Cerebellar cortex (tissue), 1 donor: ENCODE measurements at places on chromosomes 3 and 15.

GRCh38 chr3:57942388-57942787 is 65.8 kb upstream of the FLNB start:
- no peak for DNase-seq

GRCh38 chr3:72274493-72275330 is 489.8 kb upstream of the PROK2 start:
- DNase-seq: peak; percentile 12

- no peak for DNase-seq
Observed at GRCh38 chr3:160464971-160465370, 15.4 kb upstream of the TRIM59 start.

GRCh38 chr3:102181175-102181920 is 253.5 kb upstream of the ZPLD1 start:
- no peak for DNase-seq

DNA sequence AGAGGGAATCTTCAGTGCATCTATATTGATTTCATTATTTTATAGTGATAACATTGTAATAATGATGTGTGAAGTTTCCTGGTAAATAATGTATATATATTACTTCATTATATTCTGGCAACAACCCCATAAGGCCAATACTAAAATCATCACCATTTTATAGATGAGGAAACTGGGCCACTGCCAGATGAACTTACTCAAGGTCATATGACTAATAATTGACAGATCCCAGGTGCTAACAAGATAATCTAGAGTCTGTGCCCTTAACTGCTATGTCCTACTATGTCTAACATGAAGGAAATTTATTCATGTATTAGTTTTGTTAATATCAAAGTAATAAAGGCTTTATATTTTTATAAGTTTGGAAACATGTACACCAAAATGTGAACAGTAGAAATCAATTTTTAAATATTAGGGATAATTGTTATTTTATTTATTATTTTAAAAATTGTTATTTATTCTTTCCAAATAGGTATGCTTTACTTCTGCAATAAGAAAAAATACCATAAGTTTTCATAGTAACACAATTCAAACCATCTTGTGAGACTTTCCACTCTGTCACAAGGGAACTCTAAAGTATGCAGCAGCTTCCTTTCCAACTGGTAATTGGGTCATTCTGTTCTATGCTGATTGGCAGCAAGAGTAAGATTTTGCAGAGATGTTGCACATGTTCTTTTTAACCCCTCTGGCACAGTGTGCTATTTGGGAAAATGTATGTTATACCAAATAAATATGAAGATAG is 90.8 kb upstream of the CMC1 start:
- DNase-seq: peak; percentile 33

- DNase-seq: no peak
Observed at GRCh38 chr3:107675233-107675900, 152.6 kb downstream of the BBX start.

DNA sequence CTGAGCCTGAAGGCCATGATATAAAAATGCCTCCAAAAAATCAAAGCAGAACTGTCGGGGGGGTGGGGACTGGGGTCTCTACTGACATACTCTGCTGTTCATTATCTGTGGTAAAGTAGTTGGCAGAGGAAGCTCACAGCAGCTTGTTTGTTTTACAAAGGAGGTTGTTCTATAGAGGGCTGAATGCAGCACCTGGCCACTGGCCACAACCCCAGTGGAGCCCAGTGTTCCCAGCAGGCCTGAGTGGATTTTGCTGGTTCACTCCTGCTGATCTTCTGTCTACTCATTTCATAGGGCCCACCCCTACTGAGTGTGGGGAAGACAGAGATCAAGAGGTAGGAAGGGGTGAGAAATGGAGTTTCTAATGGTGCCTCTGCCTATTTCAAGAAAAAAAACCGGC is 125.5 kb downstream of the DIPK2A start:
- peak; percentile 32 for DNase-seq

GRCh38 chr15:78989701-78990240 is 44.9 kb upstream of the CTSH start:
- no peak for DNase-seq

GRCh38 chr3:181971424-181971823 is 259.7 kb downstream of the SOX2 start:
- DNase-seq: no peak

DNA sequence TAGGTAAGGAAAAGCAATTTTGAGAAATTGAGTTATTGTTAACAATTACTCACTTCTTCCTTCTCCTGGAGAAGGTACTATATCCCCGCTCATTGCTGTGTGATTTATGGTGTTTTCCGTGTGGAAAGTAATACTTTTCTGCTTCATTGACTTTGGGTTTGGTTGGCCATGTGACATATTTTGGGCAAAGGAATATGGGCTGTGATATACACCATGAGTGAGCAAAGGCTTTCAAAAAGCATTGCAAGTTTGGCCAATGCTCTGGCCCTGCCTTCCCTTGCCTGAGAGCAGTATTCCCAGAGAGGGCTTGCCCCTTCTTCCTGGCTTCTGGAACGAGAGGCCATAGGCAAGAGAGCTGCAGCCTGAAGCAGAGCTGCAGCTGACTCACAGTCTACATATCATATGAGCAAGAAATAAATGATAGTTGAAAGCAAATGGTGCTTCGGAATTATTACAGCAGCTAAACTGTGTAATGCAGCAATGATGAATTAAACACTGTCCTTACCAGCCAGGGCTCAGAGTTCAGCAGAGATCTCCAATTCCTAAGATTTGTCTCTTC is 216.8 kb upstream of the CD96 start:
- DNase-seq: no peak

GRCh38 chr3:77690284-77690845 is 650.5 kb downstream of the ROBO2 start:
- no peak for DNase-seq

- DNase-seq: no peak
Observed at GRCh38 chr15:59524331-59524731, 86.3 kb downstream of the FAM81A start.

- peak; percentile 56 for DNase-seq
Observed at GRCh38 chr15:35061825-35062737, 23.0 kb downstream of the NANOGP8 start.

DNA sequence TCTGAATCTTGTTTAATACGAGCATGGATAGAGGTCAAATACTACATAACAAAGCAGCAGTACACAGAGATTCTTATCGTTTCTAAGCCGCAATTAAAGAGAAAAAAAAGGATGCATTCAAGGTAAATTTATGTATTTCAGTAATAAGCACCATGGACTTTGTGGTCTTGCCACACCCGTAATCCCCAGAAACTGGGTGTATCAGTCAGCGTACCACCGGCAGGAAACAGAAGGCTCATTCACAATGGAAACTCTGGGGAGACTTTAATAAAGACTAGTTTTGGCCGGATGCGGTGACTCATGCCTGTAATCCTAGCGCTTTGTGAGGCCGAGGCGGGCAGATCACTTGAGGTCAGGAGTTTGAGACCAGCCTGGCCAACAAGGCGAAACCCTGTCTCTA is 81.9 kb upstream of the ZNF280D start:
- DNase-seq: no peak

GRCh38 chr3:41940393-41940792 is 21.5 kb downstream of the ULK4 start:
- DNase-seq: no peak

DNA sequence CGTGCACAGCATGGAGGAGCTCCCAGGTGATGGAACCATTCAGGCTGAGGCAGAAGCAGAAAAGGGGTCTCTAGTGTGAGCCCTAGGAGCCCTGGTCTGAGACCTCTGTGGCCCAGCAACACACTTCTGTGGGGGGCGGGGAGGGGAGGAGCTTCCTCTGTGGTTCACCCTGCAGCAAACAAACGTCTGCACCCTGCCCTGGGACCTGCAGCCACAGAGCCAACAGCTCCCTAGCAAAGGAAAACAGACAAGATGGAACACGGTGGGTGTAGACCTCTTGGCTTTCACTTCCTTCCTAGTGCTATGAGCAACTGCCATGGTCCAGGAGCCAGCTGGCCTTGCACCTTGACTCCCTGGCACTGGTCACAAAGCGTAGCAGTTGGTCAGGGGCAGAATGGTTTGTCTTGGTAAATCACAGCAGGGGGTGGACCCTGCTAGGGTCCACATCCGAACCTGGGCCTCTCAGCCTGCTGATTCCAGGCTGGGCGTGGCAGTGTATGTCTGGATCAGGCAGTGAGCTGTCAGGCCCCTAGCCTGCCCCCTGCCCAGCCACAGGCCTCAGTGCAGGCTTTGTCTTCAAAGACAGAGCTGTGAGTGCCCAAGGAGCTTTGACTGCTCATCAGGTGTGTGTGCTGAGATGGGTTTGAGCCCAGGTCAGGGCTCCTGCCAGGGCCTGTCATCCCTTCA is 6.7 kb downstream of the AMIGO3 start:
- DNase-seq: no peak
